ENCODE measurements at places on chromosomes 2 and 18. TPM values are rescaled to one million over a fixed set of nuclear protein-coding genes. Genes with fewer than 3 reads are reported as not detected.

The TCF23 gene
- total RNA-seq = 10.7 TPM

The CYTIP gene
- 6.3 TPM for total RNA-seq

The PRKAG3 gene
- not detected for total RNA-seq

The LTBP1 gene
- total RNA-seq = 206 TPM

The MYCN gene
- 0.88 TPM for total RNA-seq

The GALR1 gene
- total RNA-seq = under 0.01 TPM

The SOWAHC gene
- 12.2 TPM for total RNA-seq

The RAB31 gene
- 107 TPM for total RNA-seq

- no peak for DNase-seq
Measured at GRCh38 chr2:209638346-209638745, 133.3 kb upstream of the UNC80 start.

GRCh38 chr2:183505911-183506310, 381.7 kb downstream of the NUP35 start:
- DNase-seq = no peak

DNA sequence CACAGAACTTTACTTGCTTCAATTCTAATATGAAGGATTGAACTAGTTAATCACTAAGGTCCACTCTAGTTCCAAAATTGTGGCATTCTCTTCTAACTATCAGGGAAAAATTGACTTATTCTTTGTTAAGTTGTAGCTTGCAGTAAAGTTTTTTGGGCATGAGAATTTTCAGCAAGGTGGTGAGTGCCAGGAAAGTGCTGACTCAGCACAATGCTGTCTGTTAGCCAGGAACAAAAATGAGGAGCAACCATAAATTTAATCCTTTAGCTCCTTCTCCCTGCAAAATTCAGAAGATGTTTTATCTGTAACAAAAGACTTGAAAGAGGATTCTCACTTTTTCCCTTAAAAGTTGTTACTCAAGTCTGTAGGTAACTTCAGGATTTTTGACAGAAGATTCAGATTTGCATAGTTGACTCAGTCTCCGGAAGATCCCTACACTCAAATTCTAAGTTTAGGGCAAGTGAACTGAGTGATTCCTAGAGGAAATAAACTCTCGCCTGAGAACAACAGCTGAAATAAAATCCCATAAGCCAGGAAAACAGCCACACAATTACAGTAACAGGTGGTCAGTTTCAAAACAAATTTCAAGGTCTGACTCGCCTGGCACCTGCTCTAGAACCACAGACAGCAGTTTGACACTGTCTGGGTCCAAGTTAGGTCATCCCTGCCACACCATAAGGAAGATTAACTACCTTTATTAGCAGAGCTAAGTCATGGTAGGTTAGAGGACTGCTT, 20.2 kb upstream of the DARS1 start:
- DNase-seq = no peak

DNA sequence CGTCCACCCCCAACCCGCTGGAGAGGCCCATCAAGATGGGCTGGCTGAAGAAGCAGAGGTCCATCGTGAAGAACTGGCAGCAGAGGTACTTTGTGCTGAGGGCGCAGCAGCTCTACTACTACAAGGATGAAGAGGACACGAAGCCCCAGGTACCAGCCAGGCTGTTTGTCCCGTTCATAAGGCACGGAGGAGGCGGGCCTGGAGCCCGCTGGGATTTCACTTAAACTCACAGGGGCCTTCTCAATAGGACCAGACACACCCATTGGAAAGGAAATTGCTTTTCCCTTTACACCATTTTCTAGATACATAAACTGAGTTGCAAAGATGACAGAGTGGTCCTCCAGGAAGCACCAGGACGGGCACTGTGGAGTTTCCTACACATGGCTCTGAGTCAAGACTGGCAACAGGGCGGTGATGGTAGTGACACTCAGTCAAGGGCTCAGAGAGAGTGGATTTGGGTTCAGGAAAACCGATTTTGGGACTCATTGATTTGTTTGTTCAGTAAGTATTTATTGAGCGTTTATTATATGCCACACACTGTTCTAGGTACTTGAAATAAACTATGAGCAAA, 40.7 kb downstream of the ARHGAP25 start:
- DNase-seq = no peak

DNA sequence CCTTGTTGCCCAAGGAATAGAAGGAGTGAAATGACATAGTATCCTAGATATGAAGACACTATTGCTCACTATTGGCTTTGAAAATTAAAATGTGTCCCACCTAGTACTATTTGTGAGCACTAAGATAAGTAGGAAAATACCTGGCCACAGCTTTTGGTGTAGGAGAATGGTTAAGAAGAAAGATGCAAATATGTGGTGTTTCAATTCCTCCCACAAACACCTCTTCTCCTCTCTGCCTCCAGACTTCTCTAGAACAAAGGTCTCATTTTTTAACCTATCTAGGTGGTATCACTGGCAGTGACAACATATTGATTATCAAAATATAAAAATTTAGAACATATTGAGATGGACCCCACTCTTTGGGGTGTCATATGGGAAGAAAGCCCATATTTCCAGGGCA, 929.9 kb upstream of the FANCL start:
- no peak for DNase-seq

DNA sequence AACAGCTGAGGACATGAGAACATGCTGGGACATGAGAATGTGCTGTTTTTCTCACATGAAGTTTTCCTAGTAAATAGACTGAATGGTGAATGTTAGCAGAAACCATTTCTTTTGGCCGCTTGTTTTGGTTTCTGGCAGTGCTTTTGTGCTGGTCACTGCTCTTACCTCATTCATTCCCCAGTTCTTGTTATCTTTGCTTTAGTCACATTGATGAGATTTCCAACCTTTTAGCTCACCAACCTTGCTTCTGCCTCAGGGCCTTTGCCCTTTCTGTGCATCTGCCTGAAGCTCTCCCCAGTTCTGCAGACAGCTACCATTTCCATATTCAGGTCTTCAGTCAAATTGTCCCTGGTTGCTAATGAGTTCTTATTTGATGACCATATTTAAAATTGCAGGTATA, 91.6 kb downstream of the PTPRM start:
- DNase-seq = no peak

DNA sequence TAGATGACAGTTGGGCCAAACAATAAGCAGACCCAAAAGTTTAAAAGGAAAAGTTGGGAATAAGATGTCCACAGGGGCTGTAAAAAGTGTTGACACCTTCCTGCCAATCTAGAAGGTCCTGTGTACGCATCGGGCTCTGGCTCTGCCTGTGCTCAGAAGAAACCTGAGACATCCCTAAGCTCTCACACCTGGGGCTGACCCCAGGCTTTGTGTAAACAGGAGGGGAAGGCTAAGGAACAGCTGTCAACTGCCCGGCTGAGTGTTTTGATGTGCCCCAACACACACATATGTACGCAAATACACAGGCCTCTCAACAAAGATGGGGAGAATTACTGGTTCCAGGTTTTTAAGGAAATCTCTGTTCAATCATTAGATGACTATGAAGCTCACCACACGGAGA, 59.5 kb downstream of the TMEM131 start:
- no peak for DNase-seq

- DNase-seq = no peak
Measured at GRCh38 chr2:233935426-233935825, 18.3 kb downstream of the TRPM8 start.

- peak; percentile 68 for DNase-seq
Measured at GRCh38 chr2:121900391-121900790, 144.9 kb downstream of the TSN start.

- no peak for DNase-seq
Measured at GRCh38 chr18:42339372-42339771, 384.3 kb downstream of the PIK3C3 start.

Measured in posterior vena cava (tissue), 2 donors.